Amniotic stem cell (primary cell): ENCODE measurements at places on chromosomes 3 and 15.

- no peak for DNase-seq
Observed at GRCh38 chr15:80761754-80762153, 17.4 kb upstream of the CEMIP start.

DNA sequence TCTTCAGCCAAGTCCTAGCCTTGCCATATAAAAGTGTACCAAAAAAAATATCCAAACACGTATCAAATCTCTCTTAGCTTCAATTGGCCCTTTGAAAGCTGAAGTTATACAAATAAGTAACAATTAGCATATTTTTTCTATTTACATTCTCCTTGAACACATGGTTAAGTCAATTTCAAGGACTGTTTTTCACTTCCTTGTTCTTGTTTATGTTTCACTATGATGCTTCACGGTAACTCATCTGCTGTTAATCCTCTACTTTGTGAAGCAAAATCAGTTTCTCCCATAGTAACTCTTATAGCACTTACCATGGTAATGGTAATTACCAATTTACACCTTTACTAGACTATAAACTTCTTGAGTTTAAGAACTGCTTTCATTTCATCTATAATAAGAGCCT, 10.6 kb upstream of the SPRED1 start:
- DNase-seq: no peak

GRCh38 chr3:141063831-141064230, 12.7 kb downstream of the SPSB4 start:
- DNase-seq: no peak

GRCh38 chr3:53416530-53416929, 69.2 kb upstream of the DCP1A start:
- DNase-seq: no peak

DNA sequence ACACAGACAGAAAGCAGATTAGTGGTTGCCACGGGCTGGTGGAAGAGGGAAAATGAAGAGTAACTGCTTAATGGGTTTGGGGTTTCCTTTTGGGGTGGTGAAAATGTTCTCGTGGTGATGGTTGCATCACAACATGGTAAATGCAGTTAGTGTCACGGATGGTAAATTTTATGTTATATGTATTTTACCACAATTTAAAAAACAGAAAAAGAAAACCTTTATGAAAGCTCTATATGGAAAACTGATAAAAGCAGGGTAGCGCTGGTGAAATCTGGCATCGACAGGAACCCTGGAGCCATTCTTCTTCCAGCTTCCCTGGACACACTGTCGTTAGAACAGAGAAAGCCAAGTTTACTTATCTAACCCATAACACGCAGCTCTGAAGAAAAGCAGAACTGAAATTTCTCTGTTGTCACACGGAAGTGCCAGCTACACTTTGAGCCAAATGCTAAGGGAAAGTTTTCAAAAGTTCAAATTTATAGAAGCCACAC, 287.7 kb upstream of the NR2F2 start:
- no peak for DNase-seq

DNA sequence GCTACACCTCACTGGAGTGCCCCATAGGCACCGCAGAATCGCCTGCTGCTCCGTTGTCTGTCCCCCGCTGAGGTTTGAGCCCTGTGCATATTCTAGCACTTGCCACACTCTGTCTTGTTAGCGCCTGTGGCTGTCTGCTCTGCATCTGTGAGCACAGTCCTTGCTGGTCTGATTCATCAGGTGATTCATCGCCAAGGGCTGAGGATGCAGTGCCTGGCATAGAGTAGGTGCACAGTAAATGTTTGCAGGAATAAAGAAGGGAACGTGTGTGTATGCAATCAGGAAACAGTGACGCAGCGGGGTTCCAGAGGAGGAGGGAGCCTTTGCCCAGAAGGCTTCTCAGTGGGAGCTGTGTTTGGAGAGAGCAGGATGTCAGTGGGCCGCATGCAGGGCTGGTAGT, 124.0 kb upstream of the PLXNA1 start:
- peak; percentile 65 for DNase-seq

DNA sequence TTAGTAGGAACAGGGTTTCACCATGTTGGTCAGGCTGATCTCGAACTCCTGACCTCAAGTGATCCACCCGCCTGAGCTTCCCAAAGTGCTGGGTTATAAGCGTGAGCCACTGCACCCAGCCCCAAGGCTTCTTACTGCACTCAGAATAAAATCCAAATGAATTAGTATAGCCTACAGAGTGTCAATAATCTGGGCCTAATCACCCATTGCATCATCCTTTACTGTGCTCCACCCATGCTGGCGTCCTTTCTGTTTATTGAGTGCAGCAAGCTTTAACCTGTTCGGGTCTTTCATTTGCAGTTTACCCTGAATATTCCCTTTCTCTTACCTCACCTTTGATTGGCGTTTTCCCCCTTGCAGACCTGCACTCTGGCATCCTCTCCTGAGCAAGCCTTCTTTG, 77.7 kb downstream of the CEP63 start:
- DNase-seq: no peak
